ENCODE measurements at places on chromosomes 5 and 9.

GRCh38 chr9:88993327-88993726 lies 2.1 kb downstream of the S1PR3 start:
- DNase-seq = no peak

GRCh38 chr9:133063500-133064231 lies 1.9 kb downstream of the CEL start:
- DNase-seq = no peak

- DNase-seq = no peak
Observed at GRCh38 chr5:168086746-168087145, 204.7 kb upstream of the WWC1 start.

DNA sequence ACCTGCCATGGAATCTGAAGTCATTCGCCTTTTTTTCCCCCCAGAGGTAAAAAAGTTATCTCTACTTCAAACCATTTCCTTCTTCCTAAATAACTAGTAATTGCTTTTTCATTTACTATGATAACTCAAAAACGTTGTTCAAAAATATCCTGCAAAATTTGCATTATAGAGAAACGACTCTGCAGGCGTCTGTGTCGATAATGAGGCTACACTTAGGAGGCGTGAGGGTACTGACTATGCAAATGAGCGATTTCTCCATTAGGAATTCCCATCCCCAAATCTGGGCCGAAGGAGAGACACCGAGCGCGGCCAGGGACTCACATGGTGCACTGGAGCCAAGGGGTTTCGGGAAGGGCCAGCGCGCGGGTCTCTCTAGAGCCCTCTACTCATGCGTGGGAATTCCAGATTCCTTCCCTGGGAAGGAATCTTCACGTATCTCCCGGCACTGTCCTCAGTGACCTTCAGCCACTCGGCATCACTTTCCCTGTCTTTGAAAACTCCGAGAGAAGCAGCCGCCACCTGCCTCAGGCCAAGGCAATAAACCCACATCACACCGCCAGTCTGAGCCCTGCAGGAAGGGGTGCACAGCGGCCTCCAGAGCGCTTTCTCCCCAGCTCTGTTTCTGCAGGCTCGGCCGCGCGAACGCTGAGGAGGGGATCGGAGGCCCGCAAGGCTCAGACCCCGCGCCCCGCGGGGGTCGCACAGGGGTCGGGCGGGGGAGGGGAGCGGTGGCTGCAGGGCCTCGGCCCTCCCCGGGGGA lies 718 bp upstream of the DENND4C start:
- DNase-seq = peak; percentile 80

- no peak for DNase-seq
Observed at GRCh38 chr9:81455462-81456219, 233.7 kb downstream of the TLE1 start.

DNA sequence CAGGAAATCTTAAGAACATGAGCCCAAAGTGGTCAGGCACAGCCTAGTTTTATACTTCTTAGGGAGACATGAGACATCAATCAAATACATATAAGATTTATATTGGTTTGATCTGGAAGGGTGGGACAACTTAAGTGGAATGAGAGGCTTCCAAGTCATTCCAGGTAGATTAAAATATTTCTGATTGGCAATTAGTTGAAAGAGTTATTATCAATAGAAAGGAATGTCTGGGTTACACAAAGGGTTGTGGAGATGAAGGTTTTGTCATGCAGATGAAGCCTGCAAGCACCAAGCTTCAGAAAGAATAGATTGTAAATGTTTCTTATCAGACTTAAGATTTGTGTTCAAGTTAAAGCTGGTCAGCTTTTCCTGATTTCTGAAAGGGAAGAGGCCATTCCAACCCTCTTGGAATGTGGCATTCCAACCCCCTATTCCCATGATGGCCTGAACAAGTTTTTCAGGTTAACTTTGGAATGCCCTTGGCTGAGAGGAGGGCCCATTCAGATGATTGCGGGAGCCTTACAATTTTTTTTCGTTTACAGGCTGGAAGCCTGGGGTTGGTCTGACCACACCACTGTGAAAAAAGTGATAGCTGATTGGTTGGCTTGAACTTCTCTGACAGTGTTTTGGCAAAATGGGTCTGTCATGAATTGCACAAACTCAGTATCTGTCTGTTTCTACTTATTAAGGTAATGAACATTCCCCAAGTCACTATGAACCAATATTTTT lies 245.6 kb upstream of the RAI14 start:
- DNase-seq = no peak

- peak; percentile 81 for DNase-seq
Observed at GRCh38 chr9:128361986-128362646, 9.1 kb upstream of the URM1 start.

- no peak for DNase-seq
Observed at GRCh38 chr5:125668884-125669283, 754.3 kb upstream of the GRAMD2B start.

GRCh38 chr5:143657647-143658285 lies 154.2 kb upstream of the HMHB1 start:
- DNase-seq = no peak

DNA sequence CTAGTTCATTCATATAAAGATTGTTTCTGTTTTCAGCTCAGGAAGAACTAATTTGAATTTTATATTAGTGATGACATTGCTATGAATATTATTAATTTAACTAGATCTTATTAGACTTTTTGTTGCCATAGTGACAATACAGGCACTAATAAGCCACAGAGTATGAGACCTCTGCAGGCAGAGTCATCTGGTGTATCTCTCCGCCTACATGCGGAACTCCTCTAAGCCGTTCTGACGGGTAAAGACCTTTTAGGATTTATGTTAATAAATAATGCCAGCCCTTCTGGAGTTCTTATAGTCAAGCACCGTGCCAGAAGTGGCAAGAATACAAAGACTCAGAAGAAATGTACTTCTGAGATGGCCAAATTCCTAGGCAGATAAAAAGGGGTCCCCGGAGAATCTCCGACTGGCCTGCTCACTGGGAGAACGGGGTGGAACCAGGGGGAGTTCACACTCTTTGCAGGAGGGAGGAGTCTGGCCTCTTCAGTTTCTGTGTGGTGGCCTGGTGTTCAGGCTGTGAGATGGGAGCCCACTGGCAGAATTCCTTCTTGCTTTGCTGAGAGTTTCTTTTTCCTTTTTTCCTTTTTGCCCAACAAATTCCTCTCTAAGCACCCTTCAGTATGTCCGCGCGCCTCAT lies 85.1 kb upstream of the IL12B start:
- DNase-seq = no peak

Data from activated naive CD4-positive, alpha-beta T cell treated with anti-CD3 and anti-CD28 coated beads, Interleukin-2, amount 10 ng/mL, durations not matched to agents 7 days and 5 days (primary cell).